ENCODE measurements at places on chromosomes 12 and 14.

- DNase-seq, result no peak
These were observed 94.0 kb downstream of the SRRM4 start for GRCh38 chr12:119075222-119075787.

GRCh38 chr14:101359221-101360053, 201.9 kb upstream of the DIO3 start:
- no peak for DNase-seq

DNA sequence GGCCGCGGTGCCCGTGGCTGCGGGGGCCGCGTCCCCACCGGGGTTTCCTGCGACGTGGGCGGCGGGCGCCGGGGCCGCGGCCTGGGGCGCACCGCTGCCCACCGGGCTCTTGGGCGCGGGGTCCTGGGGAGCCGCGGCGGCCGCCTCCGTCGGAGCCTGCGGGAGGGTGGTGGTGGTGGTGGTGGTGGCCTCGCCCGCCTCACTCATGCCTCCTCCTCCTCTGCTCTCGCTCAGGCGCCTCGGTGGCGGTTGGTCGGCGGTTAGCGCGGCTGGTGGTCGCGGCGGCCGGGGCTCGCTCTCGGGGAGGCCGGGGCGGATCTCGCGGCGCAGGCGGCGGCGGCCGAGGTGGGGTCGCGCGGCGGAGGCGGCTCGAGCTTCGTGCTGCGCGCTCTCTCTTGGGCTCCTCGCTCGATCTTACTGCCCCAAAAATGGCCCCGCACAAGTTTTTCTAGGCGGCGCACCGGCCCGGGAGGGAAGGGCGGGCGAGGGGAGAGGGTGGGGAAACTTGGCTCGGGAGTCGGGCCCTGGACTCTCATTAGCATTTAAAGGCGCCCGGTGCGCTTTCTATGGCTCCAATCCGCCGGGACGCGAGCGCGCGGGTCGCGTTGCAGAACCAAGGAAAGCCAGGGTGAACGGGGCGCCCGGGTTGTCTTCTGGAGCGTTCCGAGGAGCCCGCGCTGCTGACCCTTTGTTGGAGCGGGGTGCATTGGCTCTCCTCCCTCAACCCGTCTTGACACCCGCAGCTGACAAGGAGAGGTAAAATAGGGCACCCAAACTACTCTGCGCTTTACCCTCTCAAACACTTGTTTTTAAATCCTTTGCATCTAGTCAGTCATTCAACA, at the start of gene YBX3:
Gene YBX3 (minus strand): TSS at position 419 of the 842 bp plus-strand sequence. CDS start 212 bp downstream, at position 207.
- no peak for DNase-seq

DNA sequence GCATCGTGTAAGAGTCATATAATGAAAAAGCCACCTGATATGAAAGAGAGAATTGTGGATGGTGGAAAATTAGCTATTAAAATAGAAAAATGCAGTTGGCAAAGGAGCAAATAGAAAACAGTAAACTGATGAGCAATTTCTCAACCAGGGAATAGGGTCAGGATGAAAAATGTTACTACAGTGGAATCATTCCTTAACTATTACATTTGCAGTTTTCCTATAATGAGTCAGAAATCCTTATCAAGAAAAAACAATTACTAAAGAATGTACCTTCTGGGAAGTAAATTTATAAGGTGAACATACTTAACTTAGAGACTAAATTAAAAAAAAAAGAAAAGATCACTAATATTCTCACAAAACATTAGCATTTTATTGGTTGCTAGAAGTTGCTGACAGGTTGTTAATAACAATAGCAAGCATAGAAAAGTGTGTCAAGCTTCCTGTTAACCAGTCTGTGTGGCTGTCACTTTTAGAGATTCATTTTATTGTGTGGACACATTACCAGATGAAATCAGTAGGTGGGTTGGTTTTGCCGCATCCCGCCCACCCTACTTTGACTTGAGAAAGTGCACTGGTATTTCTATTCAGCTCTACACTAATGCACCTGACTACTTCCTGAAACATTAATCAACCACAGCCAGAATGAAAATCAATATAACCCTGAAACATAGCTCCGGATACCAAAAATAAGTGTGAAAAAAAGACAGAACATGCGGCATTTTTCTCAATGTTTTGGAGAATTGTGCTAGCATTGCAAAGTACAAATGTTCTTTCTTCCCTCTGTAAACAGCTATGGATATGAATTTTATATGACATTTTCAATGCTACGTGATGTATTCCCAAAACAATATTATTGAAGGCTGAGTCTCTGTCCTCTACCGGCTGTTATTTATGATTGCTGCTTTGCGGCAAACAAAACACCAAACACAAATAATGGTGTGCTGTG, 576.7 kb downstream of the SLC16A7 start:
- DNase-seq, result no peak

DNA sequence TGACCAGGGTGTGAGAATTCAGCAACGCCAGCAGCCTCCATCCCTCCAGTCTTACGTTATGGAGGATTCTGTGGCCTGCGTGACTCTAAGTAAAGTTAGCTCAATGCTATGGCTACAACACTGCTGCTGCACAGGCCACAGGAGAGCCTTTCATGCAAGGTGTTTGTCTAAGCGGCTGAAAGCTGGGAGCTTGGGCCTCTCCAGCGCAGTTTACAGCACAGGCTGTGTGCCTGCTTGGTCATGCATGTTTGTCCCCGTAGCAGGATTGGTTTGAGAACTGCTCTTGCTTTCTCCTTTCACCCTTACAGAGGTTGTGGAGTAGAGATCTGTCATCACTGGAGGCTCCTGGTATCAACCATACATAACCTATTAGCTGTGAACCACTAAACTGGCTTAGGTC, 113.1 kb upstream of the TMCC3 start:
- no peak for DNase-seq

GRCh38 chr14:24160499-24160849, 591 bp upstream of the IRF9 start:
- no peak for DNase-seq

GRCh38 chr12:93860668-93861373, 183.6 kb downstream of the CRADD start:
- DNase-seq, result no peak

DNA sequence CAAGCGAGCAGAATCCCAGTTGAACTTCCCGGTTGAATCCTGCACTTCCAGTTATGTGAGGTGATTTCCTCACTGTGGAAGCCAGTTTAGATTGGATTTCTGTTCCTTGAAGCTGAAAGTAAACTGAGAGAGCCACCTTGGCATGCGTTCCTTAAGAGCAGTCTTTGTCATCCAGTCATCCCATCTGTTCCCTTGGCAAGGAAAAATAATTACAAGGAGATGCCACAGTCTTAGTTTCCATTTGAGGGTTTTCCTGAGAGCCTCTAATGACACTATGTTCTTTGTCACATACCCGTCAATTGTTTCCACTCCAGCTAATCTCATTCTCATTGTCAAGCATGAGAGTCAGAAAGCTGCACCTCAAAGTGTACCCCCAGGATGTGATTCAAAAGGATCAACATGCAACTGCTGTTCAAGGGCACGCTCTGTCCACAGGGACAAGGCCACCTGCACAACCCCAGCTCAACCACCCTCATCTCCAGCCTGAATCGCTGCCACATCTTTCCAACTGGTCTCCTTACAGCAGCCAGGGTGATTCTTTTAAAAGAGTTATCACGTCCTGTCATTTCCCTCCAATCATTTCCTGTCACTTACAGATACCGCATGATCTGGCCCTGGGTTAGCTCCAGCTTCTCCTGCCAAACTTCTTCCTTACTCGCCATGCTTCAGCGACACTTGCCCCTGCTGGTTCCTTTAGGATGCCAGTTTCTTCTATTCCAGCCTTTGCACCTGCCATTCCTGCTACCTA, 18.0 kb upstream of the TCP11L2 start:
- DNase-seq, result no peak

- no peak for DNase-seq
These were observed 228.5 kb downstream of the ATP23 start for GRCh38 chr12:58169826-58170225.

- DNase-seq, result peak; percentile 50
These were observed 148.1 kb upstream of the NRXN3 start for GRCh38 chr14:78022059-78022458.

- no peak for DNase-seq
These were observed 11.2 kb upstream of the TMX1 start for GRCh38 chr14:51228890-51229289.

GRCh38 chr14:27553790-27554189, 956.0 kb upstream of the NOVA1 start:
- no peak for DNase-seq

DNA sequence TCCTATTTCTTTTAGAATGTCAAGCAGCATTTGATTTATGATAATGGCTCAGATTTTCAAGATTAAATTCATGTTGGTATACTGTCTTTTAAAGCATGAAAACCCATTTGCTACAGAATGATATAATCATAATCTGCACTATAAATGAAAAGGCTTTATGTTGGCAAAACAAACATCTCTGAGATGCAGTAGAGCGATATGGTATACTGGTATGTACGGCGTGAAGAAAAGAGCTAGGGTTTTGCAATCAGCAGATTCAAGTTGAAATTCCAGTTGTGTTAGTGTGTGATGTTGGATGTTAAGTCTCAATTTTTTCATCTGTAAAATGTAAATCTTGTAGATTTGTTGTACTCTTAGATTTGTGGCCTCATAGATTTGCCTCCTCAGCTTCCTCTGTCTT, 53.2 kb upstream of the DYRK2 start:
- no peak for DNase-seq

- DNase-seq, result no peak
These were observed 40.2 kb upstream of the CCT2 start for GRCh38 chr12:69545081-69545480.

DNA sequence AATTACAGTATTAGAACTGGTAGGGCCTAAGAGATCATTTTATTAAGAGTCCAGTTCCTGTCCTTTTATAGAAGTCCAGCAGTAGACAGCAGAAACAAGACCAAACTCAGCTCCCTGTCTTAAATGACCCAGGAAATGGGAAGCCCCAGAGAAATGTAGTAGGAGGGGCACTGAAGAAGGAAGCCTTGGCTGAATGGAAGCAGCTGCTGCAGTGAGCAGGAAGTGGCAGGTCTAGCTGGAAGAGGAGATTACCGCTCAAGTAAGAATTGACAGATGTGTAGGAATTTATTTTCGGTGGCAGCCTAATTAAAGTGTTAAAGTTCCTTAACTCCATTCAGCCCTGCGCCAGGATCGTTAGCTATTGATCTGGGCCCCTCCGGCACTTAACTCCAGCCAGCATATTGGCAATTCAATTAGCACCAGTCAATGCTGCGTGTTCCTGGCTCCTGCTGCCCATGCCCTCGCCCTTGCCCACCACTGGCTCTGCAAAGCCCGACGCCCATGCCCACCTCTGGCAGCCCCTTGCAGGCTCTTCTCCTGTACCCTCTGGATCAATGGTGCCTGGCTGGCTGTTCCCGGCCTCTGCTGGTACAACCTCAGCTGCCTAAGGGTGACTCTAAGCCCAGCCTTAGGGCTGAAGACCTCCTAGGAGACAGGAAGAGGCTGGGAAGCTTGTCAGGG, 21.1 kb downstream of the ZFHX2 start:
- no peak for DNase-seq

- no peak for DNase-seq
These were observed 215.9 kb downstream of the CHST11 start for GRCh38 chr12:104672501-104673265.

DNA sequence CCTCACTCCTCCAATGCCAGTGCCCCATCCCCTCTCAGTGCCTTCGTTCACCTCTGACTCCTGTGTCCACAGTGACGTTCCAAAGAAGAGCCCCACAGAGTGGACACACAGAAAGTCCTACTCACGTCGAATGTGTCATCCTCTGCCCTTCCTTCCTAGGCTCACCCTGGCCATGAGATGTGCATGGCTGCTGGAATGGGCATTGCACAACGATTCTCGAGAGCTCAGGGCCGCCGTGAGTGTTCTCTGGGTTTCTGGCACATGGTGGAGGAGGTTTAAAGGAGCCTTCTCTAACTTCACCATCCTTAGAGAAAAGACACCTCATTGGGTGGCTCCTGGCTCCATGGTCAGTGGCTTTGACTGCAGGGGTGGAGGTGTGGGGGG, 12.8 kb upstream of the CEP170B start:
- no peak for DNase-seq

- DNase-seq, result no peak
These were observed 15.4 kb upstream of the BDKRB1 start for GRCh38 chr14:96240641-96241040.

DNA sequence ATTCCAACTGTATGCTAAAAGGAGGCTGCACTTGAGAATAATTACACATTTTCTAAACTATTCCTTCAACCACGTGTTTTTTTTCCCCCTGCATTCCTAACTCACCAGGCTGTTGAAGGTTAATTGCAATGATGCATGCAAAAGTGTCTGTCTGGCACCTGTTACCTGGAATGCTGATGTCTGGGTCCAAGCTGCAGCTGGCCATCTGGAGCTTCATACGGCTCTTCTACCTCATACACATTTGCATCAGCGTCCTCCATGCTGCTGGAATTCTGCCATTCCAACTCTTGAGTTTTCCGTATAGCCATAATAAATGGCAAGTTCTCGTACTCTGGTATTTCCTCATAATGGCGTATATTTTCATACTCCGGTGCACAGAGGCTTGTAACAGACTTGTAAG, 8.6 kb downstream of the FGD6 start:
- DNase-seq, result no peak

- no peak for DNase-seq
These were observed 53.0 kb downstream of the NPAS3 start for GRCh38 chr14:32991691-32992090.

GRCh38 chr12:95286713-95287112, 69.1 kb downstream of the VEZT start:
- no peak for DNase-seq

- no peak for DNase-seq
These were observed 21.6 kb downstream of the C12orf75 start for GRCh38 chr12:105352052-105352451.

- peak; percentile 44 for DNase-seq
These were observed 3.5 kb upstream of the TSPAN9 start for GRCh38 chr12:3073438-3074250.

GRCh38 chr14:100407376-100408102, 84.4 kb downstream of the SLC25A47 start:
- DNase-seq, result no peak

DNA sequence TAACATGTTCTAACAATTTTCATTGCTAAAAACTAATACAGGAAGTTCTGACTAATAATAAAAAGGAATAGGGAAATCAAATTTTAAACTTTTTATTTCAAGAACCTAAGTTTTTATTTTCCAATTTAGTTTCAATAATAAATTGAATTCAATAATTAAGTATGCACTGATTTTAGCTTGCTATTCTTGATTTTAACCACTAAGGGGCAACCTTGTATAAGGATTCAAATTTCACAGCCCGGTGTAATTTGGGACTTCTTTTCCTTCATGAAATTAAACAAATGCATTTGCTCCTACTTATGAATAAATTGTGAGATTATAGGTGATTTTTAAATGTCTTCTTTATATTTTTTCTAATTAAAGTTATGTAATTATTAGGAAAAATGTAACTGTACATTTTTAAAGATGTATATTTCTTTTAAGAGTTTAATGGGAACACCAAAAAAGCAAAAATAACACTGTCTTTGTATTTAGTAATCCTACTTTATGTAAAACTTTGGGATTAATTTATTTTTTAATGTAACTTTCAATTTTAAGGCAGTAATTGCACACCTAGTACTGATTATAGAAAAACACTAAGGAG, 241.4 kb upstream of the PDZRN4 start:
- DNase-seq, result peak; percentile 57

GRCh38 chr12:112430929-112431328, 12.2 kb downstream of the PTPN11 start:
- DNase-seq, result no peak

- DNase-seq, result no peak
These were observed 146.4 kb upstream of the FKBP4 start for GRCh38 chr12:2648406-2648805.

GRCh38 chr12:54349679-54350078, 14.6 kb downstream of the GPR84 start:
- no peak for DNase-seq

- no peak for DNase-seq
These were observed 22.4 kb downstream of the WBP11 start for GRCh38 chr12:14780859-14781258.

GRCh38 chr14:78704965-78705364, 534.8 kb downstream of the NRXN3 start:
- no peak for DNase-seq
